ENCODE measurements at places on chromosomes 1 and 21. TPM values are rescaled to one million over a fixed set of nuclear protein-coding genes. Genes with fewer than 3 reads are reported as not detected.
A peak's percentile ranks its signal among the peaks of the same experiment; 100 is the strongest.

DNA sequence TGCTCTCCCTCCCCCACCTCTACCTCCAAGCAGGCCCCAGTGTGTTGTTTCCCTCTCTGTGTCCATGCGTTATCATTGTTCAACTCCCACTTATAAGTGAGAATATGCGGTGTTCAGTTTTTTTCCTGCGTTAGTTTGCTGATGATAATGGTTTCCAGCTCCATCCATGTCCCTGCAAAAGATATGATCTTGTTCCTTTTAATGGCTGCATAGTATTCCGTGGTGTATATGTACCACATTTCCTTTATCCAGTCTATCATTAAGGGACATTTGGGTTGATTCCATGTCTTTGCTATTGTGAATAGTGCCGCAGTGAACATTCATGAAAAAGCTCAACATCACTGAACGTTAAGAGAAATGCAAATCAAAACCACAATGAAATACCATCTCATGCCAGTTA is 58.6 kb downstream of the DNAH14 start:
- no peak for DNase-seq

GRCh38 chr1:63849149-63849548 is 75.3 kb downstream of the ROR1 start:
- DNase-seq: no peak

DNA sequence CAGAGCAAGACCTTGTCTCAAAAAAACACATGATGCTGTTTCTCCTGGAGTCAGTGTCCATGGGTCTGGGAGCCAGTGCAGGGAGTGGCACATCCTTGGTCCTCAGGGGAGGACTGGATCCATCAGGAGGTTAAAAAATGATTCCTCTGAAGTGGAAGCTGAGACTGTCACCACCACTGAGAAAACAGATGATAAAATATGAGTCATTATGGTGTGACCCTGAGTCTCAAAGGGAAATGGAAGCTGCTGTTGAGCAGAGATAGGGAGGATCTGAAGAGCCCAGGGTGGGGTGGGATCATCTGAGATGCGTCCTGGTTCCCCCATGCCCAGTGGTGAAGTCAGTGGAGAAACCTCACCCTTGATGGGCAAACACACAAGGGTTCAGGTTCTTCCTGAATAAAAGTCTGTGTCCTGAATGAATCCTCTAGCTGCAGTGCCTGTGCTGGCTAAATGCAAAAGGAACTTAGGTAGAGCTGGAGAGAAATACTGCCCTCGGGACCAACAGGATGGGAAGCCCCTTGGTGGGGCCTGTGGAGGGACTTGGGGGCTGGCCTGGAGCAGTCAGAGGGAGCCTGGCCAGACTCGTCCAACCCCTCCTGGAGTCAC is 61.6 kb upstream of the TENT5B start:
- DNase-seq: no peak

GRCh38 chr1:15246960-15247614 is at the start of gene FHAD1:
FHAD1 (plus strand) TSS chr1:15247223; CDS start chr1:15251785, 4,562 bp downstream.
- DNase-seq: peak; percentile 74

GRCh38 chr1:247845011-247845692 is 3.5 kb upstream of the OR11L1 start:
- no peak for DNase-seq

DNA sequence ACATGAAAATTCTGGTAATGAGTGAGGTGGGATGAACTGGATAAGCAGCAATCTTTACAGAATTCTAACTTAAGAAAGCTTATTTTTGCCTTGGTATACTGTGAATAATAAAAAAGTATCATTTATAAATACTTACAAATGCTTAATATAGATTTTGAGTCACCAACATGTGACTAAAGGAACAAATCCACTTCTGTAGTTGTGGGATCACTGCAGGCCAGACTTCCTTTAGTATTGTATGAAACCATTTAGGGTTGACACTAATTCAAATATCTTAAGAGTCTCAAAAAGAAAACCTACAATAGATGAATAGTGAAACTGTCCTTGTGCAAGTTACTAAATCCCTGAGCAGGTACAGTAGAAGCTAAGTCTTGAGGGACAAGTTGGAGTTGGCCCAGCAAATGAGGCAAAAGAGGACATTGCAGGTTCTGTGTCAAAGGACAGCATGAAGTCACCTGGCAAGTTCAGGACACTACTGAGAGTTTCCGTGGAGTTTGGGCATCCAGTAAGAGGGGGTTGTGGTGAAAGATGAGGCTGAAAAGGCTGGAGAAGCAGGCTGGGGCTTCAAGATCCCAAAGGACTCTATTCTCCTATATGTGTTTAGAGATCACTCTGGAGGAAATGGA is 5.9 kb upstream of the THEM4 start:
- no peak for DNase-seq

Gene DIO1
- 7.6 TPM for polyA plus RNA-seq

Gene IL12RB2
- polyA plus RNA-seq: 0.65 TPM

Gene TNFSF4
- 2.0 TPM for polyA plus RNA-seq

Gene C1orf115
- 24.4 TPM for polyA plus RNA-seq

Gene MAEL
- polyA plus RNA-seq: 2.5 TPM

Gene C8A
- polyA plus RNA-seq: not detected

Gene SPATA21
- 0.40 TPM for polyA plus RNA-seq

Data from left kidney (tissue), 8 donors.